GM20000 (cell line): ENCODE measurements at places on chromosomes 6 and 20.

DNA sequence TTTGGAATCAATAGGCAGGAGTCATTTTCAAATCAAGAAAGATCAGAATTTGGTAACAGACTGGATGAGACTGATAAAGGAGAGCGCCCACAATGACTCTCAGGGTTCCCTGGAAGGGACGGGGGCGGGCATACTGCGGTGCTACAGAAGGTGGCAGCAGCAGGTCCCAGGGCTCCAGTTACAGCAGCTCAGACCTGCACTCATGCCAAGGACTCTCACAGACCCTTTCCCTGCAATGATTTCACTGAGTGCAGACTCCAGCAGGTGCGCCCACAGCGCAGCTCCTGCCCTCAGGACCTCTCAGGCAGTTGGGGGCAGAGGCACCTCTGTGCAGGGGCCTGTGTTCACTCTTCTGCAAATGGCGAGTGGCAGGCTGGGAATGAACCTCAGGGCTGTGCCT, 359.8 kb downstream of the ZFAND3 start:
- no peak for DNase-seq

DNA sequence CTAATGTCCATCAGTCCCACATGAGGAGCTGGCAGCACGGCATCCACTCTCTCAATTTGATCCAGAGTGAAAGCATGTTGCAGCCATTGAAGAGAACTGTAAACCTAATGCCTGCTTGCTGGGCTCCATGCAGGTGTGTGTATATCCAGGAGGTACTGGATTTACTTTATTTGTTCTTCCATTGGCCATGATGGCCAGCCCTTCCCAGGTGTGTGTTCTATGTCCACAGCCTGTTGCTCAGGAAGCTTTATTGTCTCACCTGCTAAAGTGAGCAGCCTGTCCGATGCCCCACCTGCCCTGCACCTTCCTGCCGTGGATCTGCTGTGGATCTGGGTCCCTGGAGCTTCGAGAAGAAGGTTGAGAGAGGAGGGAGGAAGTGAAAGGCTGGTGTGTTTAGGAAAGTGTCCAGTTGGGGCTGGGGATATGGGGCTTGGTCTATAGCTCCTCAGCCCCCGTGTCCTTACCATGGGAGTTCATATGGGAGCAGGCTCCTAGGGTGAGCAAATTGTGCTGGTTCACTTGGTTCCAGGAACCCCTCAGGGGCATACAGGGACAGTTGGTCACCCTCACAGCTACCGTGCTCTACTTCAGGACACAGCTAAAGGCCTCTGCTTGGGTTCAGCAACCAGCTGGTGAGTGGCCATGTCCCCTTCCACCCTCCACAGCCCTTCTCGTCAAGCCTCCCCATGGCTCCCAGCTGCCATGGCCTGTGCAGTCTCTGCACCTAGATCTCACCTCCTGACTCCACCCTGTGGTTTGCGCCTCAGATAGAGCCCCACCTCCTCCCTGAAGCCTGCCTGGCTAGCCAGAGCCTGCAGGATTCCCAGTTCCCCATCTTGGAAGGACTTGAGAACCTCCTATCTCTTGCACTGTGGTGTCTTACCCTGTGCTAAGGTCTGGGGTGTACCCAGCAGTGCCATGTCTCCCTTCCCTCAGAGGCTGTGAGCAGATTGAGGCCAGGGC, 12.7 kb downstream of the TREML2 start:
- no peak for DNase-seq

GRCh38 chr20:34632870-34633452, 43.9 kb downstream of the PIGU start:
- DNase-seq: no peak

- DNase-seq: no peak
Observed at GRCh38 chr6:52144196-52145076, 41.7 kb upstream of the IL17A start.

DNA sequence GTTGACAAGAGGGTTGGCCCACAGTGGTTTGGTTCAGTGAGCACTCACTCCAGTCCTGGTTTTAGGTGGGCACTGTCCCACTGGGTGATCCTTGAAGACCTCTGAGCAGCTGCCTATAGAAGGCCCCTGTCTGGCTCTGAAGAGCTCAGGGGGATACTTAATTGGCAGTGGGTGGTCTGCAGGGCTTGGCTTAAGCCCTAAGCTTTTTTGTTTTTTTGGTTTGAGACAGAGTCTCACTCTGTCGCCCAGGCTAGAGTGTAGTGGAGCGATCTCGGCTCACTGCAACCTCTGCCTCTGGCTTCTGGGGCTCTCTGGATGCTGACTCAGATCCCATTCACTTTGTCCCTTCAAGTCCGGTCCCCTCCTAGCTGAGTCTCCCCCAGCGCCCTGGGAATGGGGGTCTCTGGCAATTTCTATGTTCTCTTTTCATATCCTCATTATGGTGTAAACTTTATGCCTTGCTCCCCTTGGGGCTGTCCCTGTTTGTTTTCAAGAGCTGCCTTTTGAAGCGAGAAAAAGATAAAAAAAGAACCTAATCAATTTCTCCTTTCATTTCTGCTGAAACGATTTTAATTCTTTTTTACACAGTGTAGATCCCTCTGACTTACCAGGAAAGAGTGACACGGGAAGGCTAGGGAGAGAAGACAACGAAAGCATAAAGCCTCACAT, 12.2 kb upstream of the KCNG1 start:
- no peak for DNase-seq

DNA sequence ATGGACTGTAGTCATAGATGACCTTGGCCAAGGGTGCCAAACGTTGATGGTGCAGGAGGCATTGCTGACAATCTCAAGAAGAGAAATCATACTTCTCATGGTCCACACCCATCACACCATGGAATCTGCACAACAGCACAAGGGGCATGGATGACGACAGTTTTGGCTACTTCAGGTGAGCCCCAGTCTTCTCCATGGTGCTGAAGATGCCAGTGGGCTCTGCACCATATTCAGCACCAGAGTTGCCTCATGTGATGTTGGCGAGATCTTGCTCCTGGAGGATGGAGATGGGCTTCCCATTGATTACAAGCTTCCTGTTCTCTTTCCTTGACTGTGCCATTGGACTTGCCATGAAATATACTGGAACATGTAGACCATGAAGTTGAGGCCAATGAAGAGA, 188.9 kb downstream of the NRN1 start:
- no peak for DNase-seq

DNA sequence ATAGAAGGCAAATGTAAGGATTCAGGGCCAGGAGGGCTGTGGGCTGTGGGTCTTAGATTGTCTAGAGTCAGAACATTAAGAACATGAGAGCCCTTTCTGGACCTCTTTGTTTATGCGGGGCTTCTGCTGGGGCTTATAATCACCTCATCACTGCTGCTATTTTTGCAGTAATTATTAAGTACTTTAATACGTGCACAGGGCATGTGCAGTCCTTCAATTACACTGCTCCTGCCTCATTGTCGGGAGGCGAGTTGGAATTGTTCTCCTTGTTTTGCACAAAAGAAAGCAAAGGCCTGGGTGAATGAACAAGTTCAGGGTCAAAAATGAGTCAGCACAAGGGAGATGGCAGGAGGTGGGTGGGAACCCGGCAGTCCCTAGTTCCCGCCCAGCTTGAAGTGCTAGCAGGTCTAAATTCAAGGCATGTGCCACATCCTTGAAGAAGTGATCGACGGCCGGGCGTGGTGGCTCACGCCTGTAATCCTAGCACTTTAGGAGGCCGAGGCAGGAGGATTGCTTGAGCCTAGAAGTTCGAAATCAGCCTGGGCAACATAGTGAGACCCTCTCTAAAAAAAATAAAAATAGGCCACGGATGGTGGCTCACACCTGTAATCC, 34.4 kb upstream of the PTPN1 start:
- DNase-seq: no peak

- peak; percentile 56 for DNase-seq
Observed at GRCh38 chr6:24520929-24521546, 26.3 kb downstream of the ALDH5A1 start.

DNA sequence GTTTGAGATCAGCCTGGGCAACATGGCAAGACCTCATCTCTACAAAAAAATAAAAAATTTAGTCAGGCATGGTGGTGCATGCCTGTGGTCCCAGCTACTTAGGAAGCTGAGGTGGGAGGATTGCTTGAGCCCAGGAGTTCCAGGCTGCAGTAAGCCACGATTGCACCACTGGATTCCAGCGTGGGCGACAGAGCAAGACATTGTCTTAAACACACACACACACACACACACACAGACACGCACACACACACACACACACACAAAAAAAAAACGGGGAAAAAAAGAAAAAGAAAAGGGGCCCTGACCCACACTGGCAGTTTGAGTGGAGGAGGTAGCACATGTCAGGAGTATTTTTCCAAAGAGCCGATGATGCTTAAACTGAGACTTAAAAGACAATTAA, 122.2 kb downstream of the AFG1L start:
- no peak for DNase-seq

DNA sequence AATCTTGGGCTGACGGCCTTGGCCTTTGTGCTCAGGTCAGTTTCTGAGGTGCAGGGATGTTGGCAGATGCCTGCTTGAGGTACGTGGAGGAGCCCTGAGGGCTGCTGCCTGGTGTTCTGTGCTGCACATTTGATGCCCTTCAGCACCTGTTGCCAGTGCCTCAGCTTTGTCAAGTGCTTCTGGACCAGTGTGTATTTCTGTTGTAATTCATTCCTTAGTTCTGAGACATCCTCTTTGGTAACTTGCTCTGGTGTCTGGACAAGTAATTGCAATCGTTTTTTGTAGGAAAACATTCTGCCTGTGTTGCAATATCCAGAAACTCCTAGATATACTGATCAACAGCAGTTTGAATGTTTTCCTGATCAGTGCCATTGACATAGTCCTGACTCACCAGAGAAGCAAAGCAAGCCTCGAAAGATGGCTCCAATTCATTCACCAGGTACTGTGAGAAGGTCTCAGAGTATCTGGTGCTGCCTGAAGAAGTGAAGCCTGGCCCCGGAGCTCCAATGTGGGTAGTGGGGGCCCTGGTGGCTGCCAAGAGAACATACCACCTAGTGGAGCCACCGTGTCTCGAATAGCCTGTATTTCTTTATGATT, 26.7 kb downstream of the ZNF337 start:
- DNase-seq: no peak

- no peak for DNase-seq
Observed at GRCh38 chr6:79687759-79688158, 56.6 kb downstream of the SH3BGRL2 start.

DNA sequence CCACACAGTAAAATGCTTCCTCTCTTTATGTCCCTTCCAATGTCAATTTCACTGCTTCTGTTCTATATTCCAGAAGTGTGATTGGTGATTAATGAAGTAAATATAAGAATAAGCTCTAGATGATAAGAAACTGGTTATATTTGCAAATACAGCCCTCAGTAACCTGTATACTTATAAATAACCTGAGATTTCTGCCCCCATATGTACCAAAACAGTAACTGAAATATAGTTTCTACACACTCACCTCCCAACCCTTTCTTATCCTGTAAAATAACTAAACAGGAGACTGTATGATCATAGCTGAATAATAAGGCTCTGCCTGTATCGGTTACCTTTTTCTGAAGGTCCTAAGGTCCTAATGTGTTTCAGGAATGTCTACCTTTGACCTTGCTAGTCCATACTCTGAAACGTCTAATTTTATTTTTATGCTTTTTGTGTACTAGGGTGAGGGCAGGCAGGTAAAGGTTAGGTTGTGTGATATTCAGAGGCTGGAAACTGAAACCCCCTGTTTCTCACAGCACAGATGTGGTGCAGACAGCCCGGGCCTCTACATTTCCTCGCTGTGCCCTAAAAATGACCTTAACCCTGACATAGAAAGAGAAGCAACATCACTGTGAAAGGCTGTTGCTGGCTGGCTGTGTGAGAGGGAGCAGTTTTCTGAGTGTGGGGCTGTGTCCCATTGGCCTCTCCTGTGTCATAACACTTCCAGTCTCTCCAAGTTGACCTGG, 378.8 kb downstream of the CENPW start:
- peak; percentile 30 for DNase-seq

DNA sequence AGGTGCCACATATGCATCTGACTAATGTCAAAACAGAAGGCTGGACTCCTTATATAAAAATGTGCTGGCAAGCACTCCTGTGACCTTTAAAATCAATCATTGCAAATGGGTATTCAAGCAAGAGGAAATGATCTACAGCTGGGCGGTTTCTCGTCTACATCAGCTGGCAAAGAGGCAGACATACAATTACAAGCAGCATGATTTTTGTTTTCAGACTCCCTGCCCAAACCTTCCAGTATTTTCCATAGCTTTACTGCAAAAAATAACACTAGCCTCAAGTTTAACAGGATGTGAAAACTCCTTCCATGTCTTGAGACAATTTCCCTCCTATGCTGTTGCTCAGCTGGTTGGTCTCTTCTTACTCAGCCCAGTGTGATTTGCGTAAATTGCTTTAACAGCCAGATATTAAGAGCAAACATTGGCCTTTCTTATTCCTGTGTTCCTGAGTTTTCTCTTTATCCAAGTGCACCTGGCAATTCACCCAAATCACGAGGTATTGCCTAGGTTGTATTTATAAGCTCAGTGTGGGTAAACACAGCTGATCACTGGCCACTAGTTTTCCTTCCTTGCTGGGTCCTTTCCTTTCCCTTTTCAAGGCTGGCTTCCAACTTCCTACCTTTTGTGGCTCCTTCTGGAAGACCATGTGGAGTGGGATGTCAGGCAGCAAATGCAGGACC, 130.4 kb downstream of the MOXD1 start:
- DNase-seq: no peak

GRCh38 chr6:112144145-112144926, 56.9 kb downstream of the FAM229B start:
- DNase-seq: no peak

- no peak for DNase-seq
Observed at GRCh38 chr6:15305909-15306308, 60.0 kb downstream of the JARID2 start.

GRCh38 chr6:170135821-170136471, 154.9 kb downstream of the DLL1 start:
- DNase-seq: no peak

GRCh38 chr6:30571762-30572082, 480 bp downstream of the ABCF1 start:
- no peak for DNase-seq

DNA sequence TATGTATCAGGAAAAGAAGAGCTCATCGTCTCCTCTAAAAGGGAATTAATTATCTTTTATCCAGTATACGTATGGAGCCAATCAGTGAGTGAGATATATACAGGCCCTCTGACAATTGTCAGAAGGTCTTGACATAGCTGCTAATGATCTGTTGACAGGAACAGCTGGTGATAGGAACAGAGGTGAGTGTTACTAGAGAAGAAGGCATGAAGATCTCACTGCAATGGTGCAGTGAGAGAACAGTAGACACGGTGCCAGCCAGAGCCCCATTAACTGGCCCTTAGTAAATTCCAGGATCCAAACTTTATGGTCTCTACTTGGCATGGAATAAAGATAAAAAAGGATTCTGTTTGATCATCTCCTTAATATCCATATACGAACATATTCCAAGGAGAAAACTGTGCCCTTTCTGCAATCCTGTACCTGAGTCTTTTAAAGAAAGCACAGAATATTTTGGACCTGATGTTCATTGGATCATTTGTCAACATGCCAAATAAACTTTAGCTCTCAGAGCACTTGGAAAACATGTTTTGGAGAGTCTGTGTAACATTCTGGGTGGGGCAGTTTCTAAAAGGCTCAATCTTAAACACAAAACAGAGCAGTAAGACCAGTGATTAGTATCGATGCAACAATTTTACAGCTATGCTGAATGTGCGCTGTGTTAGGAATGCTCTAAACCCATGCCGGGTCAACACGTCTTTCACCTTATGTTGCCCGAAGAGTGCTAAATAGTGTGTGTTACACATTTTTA, 135.8 kb upstream of the CITED2 start:
- no peak for DNase-seq

- no peak for DNase-seq
Observed at GRCh38 chr6:134061440-134061839, 9.0 kb upstream of the SLC2A12 start.

- peak; percentile 95 for DNase-seq
Observed at GRCh38 chr6:149648148-149649145, at the start of gene KATNA1. KATNA1 (minus strand) TSS chr6:149648714; CDS start chr6:149638547, 10,167 bp downstream.
